T-helper 2 cell (primary cell): ENCODE measurements at places on chromosomes 2 and 18.

DNA sequence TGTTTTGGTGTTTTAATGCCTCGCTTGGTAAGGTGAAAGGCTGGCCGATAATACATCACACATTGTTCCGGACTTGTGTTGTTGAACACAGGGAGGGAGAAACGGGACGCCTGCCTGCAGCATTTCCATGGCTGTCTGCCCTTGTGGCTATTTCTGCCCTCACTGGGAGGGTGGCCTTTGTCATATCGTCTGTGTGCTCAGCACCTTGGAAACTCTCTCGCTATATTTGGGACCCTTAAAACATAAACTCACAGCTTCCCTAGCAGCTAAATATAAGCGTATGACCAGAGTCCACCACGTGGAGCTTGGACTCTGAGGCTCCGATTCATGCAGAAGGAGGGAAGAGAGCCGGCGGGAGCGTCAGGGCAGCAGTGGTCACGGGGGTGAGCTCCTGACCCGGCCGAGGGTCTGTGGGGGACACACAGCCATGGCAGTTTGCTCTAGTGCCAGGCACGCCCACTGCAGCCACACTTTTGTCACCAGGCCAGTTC lies 111.7 kb downstream of the SH3BP4 start:
- DNase-seq, result no peak

- no peak for DNase-seq
Observed at GRCh38 chr2:174914853-174915760, 90.1 kb downstream of the CHN1 start.

DNA sequence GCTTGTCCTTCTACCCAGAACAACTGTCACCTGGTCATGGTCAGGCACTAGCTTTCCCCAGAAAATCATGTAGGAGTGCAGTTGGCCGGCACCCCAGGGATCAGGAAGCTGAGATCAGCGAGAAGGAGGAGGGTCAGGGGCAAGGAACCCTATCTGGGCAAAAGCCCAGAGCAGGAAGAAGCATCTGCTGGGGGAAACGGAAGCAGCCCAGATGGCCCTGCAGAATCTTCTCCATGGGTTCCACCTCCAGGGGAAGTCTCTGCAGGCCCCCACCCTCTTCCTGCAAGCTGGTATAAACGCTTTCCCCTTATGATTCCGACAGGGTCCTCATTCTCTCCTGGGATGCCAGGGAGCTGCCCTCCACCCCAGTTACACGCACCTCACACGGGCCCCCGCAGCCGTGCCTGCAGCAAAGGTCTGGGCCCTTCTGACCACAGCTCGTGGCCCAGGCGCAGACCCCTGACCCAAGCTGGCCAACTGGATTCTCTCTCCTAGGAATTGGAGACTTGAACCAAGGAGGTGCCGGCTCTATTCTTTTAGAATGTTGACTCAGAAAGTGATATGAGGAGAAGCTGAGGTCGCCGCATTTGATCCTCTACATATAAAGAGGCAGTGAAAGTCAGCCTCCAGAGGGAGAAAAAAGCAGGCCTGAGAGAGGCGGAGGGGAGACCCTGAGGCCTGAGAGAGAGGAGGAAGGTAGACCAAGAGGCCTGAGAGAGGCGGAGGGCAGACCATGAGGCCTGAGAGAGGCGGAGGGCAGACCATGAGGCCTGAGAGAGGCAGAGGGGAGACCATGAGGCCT lies 71.0 kb downstream of the STPG4 start:
- DNase-seq, result no peak

DNA sequence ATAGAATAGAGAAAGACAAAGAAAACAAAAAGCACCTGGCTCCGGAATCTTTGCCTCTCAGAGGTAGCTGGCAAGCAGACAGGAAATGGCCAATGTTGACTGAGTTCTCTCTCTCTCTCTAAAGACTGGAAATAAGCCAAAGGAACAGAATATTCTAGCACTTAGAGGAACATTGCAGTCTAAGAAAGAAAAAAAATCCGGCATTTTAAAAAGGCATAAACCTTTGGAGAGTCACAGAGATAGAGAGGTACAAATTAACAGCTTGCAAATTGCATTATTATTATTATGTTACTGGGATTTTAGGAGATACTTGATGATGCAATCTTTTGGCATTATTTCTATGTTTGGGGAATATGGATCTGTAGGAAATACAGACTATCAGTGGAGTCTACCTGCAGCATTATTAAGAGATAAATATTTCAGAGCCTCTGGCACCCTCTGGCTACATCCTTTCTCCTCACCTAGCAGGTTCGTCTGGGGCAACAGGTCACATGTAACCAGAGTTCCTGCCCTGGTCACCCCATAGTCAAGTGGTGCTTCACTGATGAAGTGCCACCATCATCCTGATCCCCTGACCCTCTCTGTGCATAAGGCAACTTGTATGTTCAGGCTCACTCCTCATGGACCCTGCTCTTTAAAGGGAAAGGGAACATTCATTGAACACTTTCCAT lies 318.9 kb upstream of the ACVR2A start:
- no peak for DNase-seq

GRCh38 chr2:188189356-188189755 lies 102.3 kb upstream of the GULP1 start:
- no peak for DNase-seq

- no peak for DNase-seq
Observed at GRCh38 chr2:69087912-69088240, 74.9 kb downstream of the ANTXR1 start.

- DNase-seq, result no peak
Observed at GRCh38 chr2:141806090-141806489, 324.7 kb downstream of the LRP1B start.

DNA sequence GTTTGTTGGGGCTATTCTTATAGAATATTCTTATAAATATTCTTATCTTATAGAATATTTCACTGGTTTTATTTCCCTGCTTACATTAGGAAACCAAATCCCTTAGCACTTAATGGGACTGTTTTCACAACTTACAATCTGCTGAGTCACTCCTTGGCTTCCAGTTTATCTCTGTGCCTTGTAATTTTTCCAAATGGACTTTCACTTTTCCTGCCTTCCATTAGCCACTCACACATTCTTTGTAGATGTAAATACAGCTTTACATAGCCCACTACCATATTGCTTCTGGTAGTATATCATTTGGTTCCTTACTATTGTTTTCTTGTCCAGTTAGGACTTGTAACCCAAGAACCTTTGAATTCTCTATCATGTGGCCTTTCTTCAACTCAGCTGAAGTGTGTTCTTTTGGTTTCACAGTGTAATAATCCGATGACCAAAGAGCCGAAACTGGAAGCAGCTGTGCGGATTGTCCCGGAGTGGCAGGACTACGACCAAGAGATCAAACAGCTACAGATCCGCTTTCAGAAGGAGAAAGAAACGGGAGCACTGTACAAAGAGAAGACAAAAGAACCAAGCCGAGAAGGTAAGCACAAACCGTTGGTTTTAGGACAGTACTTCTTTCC lies 96.1 kb downstream of the UGGT1 start:
- no peak for DNase-seq

GRCh38 chr2:168545439-168546082 lies 89.5 kb downstream of the CERS6 start:
- DNase-seq, result no peak

DNA sequence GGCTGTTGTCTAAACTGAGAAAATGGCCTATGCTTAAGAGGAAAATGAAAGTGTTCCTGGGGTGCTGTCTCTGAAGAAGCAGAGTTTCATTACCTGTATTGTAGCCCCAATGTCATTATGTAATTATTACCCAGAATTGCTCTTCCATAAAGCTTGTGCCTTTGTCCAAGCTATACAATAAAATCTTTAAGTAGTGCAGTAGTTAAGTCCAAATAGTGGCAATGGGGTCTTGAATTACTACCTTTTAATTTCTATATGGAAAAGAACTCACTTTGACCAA lies 13.8 kb upstream of the ALLC start:
- DNase-seq, result no peak

DNA sequence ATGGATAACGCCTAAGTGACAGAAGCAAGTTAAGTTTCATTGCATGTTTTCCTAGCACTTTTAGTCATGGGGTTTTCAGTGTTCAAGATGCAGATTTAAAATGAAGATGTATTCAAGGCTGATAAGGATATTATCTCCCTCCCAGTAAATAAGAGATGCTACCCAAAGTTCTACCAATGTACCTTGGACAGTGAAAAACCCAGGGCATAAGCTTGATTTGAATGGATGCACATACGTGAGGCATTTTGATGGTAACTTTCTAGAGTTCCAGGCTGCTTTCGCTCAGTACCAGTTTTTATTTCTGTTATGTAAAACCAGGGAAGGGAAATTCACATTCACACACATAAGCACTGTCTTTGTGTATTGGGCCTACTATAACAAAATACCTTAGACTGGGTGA lies 90.3 kb downstream of the STK39 start:
- no peak for DNase-seq

DNA sequence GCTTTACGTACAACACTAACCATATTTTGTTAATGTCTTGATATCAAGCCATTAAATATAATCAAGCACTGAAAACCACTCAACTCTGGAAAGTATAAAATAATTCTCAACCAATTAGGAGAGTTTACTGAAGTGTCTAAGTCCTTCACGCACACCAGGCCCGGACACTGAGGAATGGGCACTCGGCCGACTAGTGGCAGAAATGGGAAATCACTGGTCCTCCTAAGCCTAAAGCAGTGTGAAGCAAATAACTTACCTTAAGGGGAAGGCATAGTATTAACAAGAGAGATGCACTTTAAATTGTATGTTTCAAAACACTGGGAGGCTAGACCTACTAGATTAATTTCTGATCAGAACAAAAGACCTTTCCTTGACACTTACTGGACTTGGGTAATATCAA lies 45.7 kb downstream of the FAM210A start:
- no peak for DNase-seq

DNA sequence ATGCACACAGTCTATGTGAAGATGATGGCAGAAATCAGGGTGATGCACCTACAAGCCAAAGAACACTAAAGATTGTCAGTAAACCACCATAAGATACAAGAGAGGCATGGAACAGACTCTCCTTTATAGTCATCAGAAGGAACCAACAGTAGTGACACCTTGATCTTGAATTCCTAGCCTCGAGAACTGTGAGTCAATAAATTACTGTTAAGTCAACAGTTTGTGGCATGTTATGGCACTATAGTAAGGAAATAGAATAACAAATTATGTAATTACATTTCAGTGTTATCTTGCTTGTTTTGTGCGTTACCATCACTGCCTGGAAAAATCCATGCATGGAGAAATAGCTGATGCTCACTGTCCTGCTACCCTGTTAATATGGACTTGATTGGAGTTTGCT lies 110.2 kb upstream of the LRP1B start:
- DNase-seq, result no peak

DNA sequence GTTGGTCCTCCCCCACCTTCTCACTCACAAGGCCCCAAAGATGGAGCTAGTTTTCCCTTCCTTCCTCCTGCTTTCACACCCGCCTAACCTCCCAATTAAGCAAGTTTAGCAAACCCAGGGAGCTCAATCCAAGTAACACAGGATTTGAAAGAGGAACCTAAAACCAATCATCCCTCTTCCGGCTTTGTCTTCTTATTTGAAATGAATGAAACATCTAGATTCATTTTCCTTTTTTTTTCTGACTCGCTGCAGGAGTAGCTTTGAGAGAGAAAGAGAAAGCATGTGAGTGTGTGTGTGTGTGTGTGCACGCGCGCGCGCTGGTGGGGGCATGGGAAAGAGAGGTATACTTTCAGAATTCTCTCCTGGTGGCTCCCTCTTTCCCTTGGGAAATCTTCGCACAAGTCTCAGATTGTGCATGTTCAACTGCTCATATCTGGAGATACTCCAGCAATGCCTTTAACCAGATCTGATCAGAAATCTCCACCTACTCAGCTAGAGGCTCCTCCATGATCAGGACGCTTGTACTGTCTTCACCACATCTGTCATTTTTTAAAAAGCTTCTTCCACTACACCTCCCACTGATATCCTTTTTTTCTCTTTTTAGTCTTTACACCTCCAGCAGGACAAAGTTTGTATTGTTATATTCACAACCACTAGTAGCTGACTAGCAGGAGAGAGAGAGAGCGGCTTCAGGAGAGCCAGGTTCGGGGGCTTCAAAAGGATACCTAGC lies 1.7 kb downstream of the SLC8A1 start:
- no peak for DNase-seq

- DNase-seq, result no peak
Observed at GRCh38 chr2:99710721-99711120, 220.9 kb upstream of the REV1 start.

DNA sequence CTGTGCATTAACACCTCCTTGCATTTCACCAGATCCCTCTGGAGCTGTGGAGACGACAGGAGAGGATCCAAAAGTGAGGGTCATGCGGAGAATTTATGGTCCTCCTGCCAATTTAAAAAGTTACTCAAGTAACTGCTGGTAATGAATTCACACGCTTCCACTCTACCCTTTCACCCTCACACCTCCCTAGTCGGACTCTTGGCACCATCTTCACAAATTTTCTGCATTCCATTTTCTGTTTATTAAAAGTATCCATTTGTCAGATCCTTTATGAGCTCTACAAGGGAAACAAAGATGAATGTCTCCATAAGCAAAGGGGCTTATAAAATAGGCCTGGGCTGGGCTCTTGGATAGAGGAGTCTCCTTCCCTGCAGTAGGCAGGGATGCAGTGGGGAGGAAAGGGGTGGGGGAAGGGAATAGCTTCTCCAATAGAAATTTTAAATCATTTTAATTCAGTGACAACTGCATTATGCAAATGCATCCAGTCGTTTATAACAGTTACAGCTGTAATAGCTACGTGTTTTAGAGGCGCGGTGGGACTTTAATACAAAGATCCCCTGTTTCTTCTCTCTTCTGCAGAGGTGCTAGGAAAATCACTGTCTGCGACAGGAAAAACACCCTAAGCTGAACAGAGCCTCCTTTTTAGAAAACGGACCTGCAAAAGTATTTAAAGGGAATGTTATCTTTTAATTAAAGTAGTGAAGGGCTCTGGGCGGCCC lies 132.2 kb downstream of the EPHA4 start:
- DNase-seq, result no peak

- no peak for DNase-seq
Observed at GRCh38 chr2:173761603-173762119, 203.5 kb downstream of the SP3 start.

DNA sequence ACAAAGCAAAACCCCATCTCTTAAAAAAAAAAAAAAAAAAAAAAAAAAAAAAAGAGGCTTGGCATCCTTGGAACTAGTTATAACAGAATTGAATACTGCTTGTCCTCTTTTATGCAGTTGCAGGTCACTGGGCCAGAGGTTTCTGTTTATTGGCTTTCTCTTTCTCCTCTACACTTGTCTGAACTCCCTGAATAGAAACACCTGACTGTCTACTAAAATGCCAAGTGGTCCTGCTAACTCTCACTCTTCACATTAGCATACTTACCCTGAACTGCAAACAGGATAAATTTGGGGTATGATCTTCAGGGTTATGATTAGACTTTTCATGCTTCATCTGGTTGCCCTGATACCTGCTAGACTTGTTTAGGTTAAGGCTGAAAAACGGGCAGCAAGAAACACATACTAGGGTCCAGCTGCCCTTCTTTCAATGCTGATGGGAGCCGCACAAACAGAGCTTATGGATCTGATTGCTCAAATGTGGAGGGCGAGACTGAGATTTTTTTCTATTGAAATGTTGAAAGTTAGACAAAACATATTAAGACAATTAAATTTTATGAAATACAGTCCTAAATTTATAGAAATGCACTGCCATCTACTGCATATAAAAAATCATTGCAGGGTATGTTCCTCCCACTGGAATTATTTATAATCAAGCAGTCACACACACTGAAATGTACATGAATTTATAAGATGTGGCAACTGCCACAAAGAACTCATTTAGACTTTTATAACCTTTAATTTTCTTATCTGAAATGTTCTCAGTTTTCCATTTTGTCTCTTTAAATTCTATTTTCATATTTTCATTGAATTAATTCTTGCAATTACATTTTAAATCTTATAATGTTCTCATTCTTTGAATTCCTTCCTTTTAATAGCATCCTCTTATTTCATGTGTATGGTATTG lies 40.8 kb downstream of the GTF3C3 start:
- DNase-seq, result no peak

- no peak for DNase-seq
Observed at GRCh38 chr18:34661464-34662087, 48.5 kb upstream of the DTNA start.
